GM12891 (cell line): ENCODE measurements at places on chromosomes 16 and 17.

DNA sequence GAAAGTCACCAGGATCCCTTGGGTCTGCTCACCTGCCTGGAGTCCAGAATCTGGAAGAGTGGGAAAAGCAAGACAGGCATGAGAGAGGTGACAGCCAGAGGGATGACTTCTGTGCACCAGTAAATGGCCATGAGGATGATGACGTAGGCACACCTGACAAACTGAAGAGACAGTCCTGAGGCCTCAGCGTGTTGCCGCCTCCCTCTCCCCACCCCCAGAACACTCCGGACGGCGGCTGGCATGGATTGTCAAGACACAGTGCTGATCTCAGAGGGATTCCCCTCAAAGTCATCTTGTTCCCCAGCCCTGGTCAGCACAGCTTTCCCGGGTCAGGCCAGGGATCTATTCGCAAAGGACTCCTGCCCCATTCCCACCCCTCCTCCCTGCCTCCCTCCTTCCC is 6.2 kb downstream of the SLC13A5 start:
- no peak for DNase-seq

GRCh38 chr17:48745381-48746275 is 17.1 kb upstream of the HOXB13 start:
- no peak for DNase-seq

DNA sequence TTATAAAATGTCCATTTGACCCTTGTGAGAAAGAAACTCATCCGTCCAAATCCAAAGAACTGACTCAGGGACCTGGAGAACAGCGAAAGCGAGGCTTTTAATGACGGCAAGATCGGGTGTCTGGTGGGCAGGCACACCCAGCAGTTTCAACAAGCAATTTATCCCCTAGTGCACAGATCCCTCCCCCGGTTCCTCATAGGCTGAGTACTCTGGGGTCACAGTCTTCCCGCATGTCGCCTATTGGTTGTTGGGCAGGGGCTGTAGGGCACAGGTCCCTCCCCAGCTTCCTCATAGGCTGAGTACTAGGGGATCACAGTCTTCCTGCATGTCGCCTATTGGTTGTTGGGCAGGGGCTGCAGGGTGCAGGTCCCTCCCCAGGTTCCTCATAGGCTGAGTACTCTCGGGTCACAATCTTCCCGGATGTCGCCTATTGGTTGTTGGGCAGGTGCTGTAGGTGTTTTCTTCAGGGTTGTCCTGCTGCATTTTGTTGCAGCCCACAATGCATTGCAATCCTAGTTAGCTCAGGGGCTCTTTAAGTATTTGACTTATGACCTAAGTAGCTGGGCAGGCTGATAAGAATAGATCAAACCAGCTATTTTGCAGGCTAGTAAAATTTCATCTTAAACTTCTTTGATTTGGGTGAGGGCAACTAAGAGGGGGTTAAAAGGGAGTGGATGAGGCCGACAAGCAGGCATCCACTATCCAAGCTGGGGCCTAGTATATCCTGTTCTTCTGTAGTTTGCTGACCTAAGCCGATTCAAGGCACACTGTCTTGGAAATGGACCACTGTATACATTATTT is 3.6 kb upstream of the UTS2R start:
- no peak for DNase-seq

GRCh38 chr16:72464052-72464451 is 292.1 kb upstream of the PMFBP1 start:
- no peak for DNase-seq

GRCh38 chr17:32443827-32444300 is 446 bp upstream of the PSMD11 start:
- no peak for DNase-seq

GRCh38 chr17:44397479-44398440 is 8.3 kb upstream of the ITGA2B start:
- no peak for DNase-seq

DNA sequence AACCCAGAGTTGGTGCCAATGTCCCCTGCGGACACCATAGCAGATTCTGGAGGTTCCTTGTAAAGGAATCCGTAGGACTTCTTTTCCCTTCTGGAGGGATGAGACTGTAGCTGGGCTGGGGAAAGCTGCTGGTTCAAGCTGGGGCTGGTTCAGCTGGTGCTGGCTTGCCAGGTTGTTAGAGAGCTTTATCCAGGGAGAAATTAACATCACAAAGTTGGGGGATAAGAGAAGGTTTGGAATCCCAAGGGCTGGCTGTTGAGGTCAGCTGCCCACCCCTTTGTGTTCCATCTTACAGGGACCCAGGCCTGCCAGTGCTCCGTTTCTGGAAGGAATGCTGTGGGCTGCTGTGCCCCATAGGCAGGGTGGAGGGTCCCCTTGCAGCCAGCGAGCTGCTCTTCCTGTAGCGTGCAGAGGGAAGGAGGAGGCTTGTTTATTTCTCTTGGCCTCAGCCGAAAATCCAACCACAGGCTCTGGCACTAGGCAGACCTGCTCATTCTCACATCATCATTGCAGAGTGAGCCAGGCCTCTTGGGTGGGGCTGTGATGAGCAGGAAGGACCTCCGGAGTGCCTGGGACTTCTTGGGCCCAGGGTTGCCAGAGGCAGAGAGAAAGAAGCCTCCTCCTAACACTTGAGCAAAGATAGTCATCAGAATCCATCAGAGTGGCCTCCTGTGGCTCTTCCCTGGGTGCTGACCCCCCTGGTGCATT is 251.1 kb downstream of the SEC14L1 start:
- no peak for DNase-seq

DNA sequence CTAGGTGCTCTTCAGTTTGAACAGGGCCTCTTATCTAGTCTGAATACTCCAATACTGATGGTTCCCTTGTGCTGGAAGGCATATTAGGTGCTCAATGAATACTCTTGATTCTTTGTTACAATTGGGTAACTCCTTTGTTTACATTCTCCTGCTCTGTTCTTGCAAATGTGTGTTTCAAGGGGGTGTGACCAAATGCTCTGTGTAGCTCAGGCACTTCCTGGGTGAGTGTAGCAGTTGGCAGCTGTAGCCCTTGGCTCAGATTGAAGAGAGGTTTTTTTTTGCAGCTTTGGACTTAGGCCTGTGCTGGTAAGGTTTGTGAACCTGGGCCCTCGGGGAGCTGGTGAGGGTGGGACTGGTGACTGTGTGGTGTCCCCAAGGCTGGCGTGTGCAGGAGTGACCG is 20.2 kb downstream of the TBCD start:
- no peak for DNase-seq

DNA sequence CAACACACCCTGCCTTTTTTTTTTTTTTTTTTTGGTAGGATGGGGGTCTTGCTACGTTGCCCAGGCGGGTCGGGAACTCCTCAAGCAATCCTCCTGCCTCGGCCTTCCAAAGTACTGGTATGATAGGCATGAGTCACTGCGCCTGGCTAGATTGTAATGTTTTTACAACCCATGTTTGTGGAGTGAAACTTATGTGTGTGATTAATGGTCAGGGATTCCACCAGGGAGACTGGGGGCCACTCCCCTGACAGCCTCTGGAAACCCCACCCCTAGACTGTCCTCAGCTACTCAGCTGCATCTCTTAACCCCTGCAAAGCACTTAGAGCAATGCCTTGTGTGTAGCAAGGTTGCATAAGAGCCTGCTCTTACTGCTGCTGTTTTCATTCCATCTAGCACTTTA is 220.5 kb downstream of the PARN start:
- DNase-seq = no peak

DNA sequence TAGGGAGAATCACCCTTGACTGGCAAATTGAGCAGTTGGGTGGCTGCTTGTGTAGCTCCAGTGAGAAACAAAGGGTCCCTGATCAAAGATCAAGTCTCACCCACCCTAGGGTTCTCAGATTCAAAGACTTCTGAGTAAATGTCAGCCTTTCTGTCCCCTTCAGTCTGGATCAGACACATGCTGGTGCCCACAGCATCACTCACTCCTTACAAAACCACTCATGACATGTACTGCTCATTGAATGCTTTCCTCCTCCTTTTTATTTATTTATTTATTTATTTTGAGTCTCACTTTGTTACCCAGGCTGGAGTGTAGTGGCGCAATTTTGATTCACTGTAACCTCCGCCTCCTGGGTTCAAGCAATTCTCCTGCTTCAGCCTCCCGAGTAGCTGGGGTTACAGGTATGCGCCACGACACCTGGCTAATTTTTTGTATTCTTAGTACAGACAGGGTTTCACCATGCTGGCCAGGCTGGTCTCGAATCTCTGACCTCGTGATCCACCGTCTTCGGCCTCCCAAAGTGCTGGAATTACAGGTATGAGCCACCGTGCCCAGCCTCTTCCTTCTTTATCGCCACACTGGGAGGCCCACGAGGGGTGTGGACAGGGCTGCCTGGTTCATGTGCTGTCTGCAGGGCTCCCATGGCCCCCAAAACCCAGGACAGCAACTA is 462.0 kb upstream of the MAF start:
- no peak for DNase-seq
